GM23338 (cell line): ENCODE measurements at places on chromosomes 1 and 21. TPM values are rescaled to one million over a fixed set of nuclear protein-coding genes. Genes with fewer than 3 reads are reported as not detected.

ATAD3C gene
- total RNA-seq: 0.45 and 1.2 TPM in 2 replicates

DDX20 gene
- total RNA-seq: 38.3 and 54.4 TPM in 2 replicates

ZYG11A gene
- 4.3 and 4.8 TPM in 2 replicates for total RNA-seq

GBP4 gene
- 0.03 TPM in 1 of 2 replicates, not detected in the other for total RNA-seq

CZIB gene
- 39.5 and 59.8 TPM in 2 replicates for total RNA-seq

CYYR1 gene
- total RNA-seq: 23.8 and 25.6 TPM in 2 replicates

UTS2 gene
- total RNA-seq: not detected in 2 replicates

EXO5 gene
- 5.9 and 7.2 TPM in 2 replicates for total RNA-seq

GNAT2 gene
- total RNA-seq: 0.21 TPM in 1 of 2 replicates, not detected in the other

CRP gene
- total RNA-seq: not detected in 2 replicates

OSCP1 gene
- 0.58 and 2.2 TPM in 2 replicates for total RNA-seq

FBXO42 gene
- 18.1 and 20.7 TPM in 2 replicates for total RNA-seq

IGSF21 gene
- 15.6 and 17.9 TPM in 2 replicates for total RNA-seq

LRRC7 gene
- not detected in 2 replicates for total RNA-seq

CNIH3 gene
- total RNA-seq: 5.1 and 5.9 TPM in 2 replicates

SPRR2E gene
- total RNA-seq: not detected in 2 replicates

KRTAP10-4 gene
- total RNA-seq: not detected in 2 replicates

CRNN gene
- not detected in 2 replicates for total RNA-seq

ADAM30 gene
- total RNA-seq: not detected in 2 replicates

HLX gene
- total RNA-seq: 0.07 TPM in 1 of 2 replicates, not detected in the other

CRYAA gene
- total RNA-seq: not detected in 2 replicates

TLR5 gene
- 0.10 and 0.50 TPM in 2 replicates for total RNA-seq

FCRL1 gene
- total RNA-seq: not detected in 2 replicates

PGLYRP4 gene
- total RNA-seq: not detected in 2 replicates

LENEP gene
- 1.5 and 1.6 TPM in 2 replicates for total RNA-seq

NBPF4 gene
- total RNA-seq: not detected in 2 replicates

ZNF683 gene
- not detected in 2 replicates for total RNA-seq

CELA3B gene
- total RNA-seq: not detected in 2 replicates

LYPD8 gene
- not detected in 2 replicates for total RNA-seq

SH2D5 gene
- 24.8 and 29.2 TPM in 2 replicates for total RNA-seq

CNR2 gene
- not detected in 2 replicates for total RNA-seq

CELA3A gene
- not detected in 2 replicates for total RNA-seq

DMBX1 gene
- not detected in 2 replicates for total RNA-seq

KPNA6 gene
- 69.7 and 72.2 TPM in 2 replicates for total RNA-seq

TCHH gene
- 0.19 and 0.38 TPM in 2 replicates for total RNA-seq

CHAF1B gene
- 13.1 and 17.4 TPM in 2 replicates for total RNA-seq

PLA2G2F gene
- total RNA-seq: not detected in 2 replicates
